Effector memory CD8-positive, alpha-beta T cell (primary cell): ENCODE measurements at places on chromosomes 3 and 15.

GRCh38 chr15:90181776-90182175 lies 19.4 kb upstream of the SEMA4B start:
- no peak for DNase-seq

DNA sequence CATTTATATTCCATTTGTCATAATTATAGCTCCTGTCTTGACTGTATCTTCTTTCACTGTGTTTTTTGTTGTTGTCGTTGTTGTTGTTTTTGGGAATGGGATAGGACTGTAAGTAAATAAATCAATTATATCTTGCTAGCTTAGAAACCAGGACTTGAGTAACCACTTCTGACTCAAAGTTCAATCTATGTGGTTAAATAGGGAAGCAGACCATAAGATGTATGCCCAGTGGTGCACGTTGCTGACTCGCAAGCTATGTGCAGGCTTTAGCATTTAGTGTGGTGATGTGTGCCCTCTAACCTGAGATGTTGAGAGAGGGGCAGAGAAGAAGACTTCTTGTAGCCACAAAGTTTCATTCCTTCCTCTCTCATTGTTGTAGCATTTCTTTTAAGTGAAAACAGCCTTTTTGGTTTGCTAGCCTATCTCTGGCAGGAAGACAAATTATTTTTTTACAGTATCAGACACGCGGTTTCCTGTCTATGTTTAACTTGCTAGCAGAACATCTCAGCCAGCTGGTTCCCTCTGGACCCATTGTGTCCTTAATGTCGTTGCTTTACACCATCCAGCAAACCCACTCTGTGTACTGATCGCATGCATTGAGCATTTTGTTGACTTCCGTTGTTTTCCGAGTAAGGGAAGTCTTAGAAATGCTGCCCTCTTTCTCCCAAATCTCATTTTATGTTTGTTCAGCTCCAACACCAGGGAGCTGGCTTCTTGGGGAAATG lies 52.1 kb downstream of the TGFBR2 start:
- DNase-seq, result peak; percentile 37

- no peak for DNase-seq
Measured at GRCh38 chr15:97174886-97175540, 785.5 kb upstream of the ARRDC4 start.

DNA sequence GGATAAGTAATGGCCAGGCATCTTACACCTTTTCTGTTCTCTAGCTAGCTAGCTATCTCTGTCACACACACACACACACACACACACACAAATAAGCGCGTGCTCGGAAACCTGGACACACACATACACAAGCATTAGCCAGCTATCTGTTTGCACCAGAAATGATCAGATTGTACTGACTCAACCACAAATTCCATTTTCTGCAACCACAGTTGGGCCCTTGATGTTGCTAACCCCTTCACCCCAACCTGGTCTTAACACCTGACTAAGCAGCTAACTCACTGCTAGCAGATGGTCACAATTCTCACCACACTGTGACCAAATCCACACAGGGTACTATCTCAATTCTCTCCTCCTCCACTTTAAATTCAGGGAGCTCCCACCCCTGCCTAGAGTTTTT lies 183.0 kb upstream of the THBS1 start:
- no peak for DNase-seq

DNA sequence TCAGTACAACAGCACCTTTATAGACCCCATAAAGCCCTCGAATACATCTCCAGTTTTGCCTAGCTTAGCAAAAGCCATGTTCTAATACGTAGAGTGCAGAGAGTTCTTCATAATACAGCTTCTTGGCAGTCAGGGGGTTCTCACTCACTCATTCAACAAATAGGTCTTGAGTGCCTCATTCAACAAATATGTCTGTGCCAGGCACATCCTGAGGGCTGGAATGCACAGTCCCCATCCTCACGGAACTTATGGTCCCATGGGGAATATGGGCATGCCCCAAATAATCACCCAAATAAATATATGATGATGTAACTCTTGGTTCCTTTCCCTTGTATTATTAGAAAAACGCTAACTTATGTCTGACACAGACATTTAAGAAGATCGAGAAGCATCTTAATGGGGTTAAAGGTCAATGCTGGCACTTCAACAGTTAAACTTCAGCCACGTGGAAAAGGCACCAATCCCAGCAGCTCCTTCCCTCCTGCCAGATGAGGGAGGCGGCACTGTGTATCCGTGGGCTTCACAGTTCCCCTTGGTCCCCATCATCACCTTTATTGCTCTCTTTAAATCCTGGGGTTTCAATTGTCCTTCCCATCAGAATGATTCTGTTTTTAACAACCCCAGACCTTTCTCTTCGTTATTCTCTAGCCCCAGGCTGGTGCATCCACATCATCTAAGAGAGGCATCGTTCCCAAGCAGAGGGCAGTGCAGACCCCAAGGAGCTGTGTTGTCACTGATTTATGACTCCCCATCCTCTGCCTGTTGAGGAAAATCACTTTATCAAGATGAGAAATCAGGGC lies 18.9 kb upstream of the SEMA5B start:
- DNase-seq, result no peak

DNA sequence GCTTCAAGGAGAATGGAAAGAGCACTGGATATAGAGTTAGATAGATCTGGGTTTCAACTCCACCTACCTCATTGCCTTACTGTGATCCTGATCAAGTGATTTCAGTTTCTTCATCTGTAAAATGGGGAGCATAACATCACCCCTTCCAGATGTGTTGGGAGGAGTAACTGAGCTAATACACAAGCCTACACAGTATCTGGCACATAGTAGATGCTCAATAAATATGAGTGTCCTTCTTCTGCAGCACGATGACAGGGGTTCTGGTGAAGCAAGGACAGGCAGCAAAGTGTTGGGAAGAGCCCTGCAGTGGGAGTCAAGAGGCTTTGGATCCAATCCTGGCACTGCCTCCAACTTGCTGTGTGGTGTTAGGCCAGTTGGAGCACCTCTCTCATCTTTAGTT lies 270.0 kb downstream of the UACA start:
- no peak for DNase-seq

GRCh38 chr3:114730397-114730796 lies 416.7 kb downstream of the ZBTB20 start:
- DNase-seq, result no peak

- DNase-seq, result no peak
Measured at GRCh38 chr3:86988235-86988634, 2.7 kb downstream of the VGLL3 start.

GRCh38 chr3:108835101-108835500 lies 12.5 kb downstream of the TRAT1 start:
- DNase-seq, result no peak

GRCh38 chr3:57951066-57951882 lies 56.9 kb upstream of the FLNB start:
- no peak for DNase-seq
